Amygdala (tissue), 56 donors: ENCODE measurements at places on chromosomes 3 and 15.

DNA sequence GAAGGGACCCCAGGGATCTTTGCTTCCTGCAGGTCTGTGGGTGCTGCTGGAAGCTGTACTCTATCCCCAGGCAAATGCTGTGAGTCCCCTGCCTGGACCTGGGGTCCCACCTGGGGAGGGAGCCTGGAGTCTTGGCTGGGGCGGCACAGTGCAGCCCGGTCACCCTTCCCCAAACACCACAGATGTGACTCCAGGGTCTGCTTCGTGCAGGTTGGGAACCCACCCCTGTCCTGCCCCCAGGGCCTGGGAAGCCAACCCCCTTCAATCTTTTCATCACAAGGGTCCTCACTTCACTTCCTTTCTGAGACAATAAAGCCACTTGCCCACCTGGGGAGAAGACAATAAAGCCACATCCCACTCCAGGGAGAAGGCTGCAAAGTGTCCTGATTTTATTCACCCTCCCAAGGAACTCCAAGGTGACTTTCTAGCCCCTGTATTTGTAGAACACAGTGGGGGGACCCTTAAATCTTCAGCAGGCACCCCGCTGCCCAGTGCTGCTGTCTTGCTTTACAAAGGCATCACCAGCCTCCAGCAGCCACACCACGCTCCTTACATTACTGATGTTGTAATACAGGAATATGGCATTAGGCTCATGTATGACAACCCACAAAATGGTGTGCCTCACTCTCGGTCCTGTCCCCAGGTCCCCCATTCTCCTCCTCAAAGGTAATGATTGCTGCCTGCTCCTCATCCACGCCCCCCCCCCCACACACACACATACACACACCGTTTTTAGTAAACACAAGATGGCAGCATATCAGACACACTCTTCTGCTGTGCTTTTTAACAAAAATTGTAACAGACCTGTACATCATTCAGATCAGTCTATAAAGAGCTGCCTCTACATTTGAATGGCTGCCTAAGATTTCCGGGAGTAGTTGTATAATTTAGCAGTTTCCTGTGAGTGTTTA is 9.9 kb downstream of the C3orf22 start:
- no peak for DNase-seq

GRCh38 chr3:151203051-151203420 is at the start of gene GPR171:
Gene GPR171 (minus strand): TSS chr3:151203216. CDS start chr3:151199386, 3,830 bp downstream.
- DNase-seq = no peak

- no peak for DNase-seq
Measured at GRCh38 chr3:127768346-127769008, 53.8 kb downstream of the MGLL start.

DNA sequence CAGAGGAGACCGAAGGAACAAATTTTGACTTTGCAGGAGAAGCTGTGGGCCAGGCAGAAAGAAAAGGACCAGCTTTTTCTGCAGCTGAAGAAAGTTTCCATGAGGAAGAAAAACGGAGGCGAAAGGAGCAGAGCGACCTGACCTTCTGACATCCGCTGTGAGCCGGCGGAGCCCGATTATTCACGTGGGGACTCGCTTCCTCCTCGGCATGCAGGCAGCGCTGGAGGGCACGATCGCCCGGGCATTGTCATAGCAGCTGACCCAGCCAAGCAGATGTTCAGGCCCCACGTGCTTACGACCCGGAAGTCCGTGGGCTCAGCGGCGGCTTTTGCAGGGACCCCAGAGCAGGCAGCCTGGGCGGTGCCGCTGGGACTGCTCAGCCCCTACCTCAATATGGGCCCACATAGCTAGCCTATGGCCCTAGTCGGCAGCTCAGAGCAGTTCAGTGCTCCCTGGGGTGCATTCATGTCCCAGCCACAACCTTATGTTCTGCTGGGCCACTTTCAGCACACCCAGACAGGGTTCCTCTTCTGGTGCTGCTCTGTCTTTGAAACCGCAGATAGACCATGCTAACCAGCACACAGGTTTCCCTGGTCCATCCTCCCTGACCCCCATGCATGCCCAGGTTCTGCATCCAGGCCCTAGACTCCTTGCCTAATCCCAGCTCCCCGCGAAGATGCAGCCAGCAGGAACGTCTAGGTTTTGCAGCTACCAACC is 10.5 kb upstream of the EIF4A2 start:
- peak; percentile 27 for DNase-seq

- no peak for DNase-seq
Measured at GRCh38 chr3:140122183-140122582, 187.2 kb downstream of the CLSTN2 start.

DNA sequence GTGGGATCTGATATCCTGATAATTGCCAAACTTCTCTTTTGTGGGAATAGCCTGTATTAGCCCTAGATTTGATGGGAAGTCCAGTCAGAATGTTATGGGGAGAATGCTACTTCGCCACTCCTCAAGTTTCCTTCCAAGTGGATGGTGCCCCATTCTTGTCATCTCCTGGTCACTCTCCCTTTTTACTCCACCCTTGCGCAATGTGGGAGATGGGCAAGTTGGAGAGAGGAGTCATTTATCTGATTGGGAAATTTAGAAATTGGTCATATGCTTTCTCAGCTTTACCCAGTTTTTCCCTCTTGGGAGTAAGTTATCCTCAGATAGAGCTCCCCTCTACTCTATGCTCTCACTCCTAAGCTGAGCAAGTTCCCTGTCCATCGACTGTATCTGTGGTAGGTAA is 14.4 kb downstream of the FANCD2OS start:
- no peak for DNase-seq

DNA sequence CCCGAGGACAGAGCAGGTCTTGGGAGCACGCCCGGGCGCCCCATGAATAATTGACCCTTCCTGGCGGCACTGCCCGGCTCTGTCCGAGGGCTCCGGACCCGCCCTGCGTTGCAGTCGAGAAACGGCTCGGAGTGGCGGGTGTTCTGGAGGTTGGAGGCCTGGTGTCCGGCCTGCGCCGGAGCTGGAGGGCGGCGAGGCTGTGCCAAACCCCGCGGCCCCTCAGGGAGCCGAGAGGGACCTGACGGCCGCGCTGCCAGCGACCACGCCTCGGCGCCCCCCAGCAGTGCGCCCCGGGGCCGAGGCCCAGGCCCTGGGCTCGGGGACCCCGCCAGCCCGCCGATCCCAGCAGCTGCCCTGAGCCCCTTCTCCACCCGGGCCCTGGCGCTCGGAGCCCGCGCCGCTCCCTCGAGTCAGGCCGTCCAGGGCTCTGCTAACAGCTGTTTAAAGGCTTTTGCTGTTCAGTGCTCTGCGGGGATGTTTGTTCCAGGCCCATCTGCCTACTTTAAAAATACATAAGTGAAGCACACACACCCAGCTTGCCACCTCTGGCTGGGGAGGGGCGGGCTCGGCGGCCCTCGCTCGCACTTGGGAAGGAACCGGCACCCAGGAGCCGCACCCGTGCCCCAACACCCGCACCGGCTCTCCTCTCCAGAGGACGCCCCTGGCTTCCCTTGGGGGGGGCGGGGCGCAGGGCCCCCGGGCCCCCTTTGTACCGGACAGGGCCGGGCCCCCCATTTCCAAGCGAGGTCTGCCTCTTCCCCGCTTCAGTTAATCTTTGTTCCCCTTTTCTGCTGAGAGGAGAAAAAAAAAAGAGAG is 730 bp upstream of the ZNF710 start:
- DNase-seq = peak; percentile 27

DNA sequence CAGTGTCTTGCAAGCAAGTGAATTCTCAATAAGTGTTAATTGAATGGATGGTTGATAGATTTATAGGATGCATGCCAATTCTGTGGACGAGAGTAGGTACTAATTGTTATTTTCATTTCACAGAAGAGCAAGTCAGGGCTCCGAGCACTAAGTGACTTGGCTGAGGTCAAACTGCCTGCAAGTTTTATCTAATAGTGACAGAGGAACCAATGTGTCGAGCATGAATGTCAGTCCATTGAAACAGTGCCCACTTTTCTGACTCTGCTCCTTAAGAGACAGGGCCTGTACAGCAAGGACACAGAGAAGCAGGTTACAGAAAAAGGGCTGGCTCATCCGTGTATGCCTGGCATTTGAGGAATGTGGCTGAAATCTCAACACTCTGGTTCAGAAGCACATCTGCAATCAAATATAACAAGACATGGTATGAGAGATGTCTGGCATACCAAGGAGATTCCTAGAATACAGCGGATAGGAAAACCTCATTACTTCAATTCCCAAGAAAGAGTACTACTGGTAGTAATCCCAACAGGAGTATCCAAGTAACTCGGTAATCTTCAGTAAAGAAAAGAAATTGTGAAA is 6.0 kb upstream of the B3GNT5 start:
- no peak for DNase-seq

GRCh38 chr3:53939086-53939582 is 47.5 kb upstream of the SELENOK start:
- no peak for DNase-seq

DNA sequence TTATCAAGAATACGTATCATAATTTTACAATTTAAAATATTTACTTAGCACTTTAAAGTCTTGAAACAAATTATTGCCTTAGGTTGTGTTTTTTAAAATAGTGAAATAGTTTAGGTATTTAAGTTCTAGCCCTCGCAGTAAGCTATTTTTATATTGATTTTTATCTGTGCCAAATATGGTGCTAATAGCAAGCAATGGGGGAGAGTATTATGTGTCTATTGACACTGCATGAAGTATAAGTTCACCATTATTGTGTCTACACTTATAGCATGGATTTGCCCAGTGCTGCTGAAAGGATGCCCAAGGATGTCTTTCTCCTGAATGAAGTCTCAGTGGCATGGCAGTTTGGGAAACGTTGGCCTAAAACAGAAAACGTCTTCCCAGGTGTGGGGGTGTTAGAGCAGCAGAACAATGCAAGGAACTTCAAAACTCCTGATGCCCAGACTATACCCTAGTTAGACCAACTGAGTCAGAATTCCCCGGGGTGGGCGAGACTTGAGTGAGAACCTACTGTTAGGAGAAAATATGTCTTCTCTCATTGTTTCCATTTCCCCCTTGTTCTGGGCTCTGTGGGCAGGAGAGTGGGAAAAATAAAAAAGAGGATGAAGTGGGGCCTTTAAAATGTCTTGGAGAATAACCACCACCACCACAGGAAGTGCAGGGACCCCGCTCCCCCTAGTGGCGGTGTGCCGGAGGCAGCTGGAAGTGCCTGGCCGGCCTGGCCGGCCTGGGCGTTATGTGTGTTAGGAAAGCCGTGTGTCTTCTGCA is 104.2 kb upstream of the SLC7A14 start:
- peak; percentile 40 for DNase-seq

DNA sequence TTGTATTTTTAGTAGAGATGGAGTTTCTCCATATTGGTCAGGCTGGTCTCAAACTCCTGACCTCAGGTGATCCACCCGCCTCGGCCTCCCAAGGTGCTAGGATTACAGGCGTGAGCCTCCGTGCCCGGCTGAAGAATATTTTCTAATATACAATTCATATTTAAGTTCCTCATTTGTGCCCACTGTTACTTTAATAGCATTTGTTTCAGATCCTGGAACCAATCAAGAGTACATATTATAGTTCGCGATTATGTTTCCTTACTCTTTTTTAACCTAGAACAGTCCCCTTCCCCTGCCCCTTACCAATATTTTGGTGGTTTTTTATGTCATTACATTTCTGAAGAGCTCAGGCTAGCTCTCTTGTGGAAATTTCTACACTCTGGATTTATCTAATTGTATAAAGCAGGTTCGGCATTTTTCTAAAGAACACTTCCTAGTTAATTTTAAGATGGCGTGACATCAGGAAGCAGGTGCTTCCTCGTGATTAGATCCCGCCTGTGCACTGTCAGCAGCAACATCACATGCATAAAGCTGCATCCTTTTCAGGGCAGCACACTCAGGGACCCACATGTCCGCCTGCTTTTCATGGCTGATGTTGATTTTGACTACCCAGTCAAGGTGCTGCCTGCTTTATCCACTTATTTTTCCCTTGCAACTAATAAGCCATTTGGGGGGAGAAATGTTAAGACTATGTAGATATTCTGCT is 88.7 kb upstream of the EPHB3 start:
- DNase-seq = no peak

DNA sequence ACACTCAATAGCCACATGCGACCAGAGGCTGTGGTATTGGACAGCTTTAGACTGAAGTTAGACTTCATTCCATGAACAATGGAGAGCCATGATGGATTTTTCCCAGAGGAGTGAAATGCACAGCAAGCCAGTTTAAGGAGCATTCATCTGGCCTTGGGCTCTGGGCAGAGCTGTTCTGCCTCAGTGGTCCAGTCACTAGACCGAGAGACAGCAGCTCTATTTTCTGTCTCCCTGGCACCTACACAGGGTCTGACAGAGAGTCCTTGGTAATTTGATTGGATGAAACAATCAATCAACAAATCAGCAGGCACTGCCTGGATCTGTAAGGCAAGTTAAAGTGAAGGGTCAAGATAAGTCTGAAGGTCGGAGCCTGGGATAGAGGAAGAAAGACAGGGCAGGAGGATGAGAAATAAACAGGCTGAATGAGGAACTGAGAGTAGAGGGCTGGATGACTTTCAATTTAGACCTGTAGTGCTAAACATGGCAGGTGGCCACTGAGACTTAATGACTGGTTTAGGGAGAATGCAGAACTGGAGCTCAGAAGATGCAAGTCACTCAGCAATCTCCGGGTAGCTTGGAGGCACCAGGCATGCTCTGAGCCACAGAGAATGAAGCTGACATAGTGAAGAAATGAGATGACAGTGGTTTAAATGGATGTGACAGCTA is 98.5 kb upstream of the SLC25A36 start:
- no peak for DNase-seq

GRCh38 chr3:37052860-37053259 is 59.5 kb downstream of the MLH1 start:
- no peak for DNase-seq

DNA sequence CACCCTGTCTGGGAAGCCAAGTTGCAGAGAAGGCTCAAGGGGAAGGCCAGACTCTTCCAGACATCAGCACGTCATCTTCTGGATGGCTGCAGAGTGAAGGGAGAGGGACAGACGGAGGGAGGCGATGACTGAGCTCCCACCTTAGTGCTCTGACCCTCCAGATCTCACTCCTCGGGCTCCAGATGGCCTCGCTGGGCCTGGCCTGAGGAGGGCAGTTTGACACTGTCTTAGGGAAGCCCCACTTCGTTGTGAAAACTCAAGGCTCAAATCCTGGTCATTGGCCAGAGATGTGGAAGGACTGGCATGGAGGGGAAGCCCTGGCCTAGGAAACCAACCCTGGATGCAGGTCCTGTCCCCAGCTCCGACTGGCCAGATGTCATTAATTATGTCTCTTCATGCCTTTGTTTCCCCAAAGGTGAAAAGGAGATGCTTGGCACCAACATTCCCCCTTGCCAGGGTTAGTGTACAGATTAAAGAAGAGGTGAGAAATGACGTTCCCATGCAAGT is 70.4 kb downstream of the ADCY5 start:
- no peak for DNase-seq

GRCh38 chr15:77722759-77723460 is 90.2 kb upstream of the LINGO1 start:
- DNase-seq = no peak

DNA sequence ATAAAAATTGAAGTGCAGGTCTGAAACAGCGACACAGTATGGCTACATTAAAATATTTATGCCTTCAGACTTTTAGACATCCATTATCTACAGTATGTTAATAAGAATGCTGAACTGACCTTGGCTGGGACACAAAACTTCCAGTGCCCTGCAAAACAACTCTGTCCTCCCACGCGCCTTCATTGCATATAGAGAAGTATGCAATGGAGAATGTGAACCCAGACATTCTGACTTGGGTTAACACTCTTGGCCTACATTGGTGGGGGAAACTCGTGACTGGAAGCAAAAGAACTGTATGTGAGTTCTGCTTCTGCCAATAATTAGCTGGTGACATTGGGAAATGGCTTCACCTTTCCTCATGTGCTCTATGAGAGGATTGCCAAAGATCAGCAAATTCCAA is 110.5 kb upstream of the SLC24A5 start:
- no peak for DNase-seq
